M059J (cell line): ENCODE measurements at places on chromosomes 2 and 18. TPM values are rescaled to one million over a fixed set of nuclear protein-coding genes. Genes with fewer than 3 reads are reported as not detected.

Gene IL1R2
- total RNA-seq: not detected in 2 replicates

Gene ARHGAP25
- 0.27 and 0.52 TPM in 2 replicates for total RNA-seq

Gene ARHGAP15
- total RNA-seq: not detected in 2 replicates

Gene ATIC
- 9.8 and 25.4 TPM in 2 replicates for total RNA-seq

Gene CASP8
- 15.0 and 27.0 TPM in 2 replicates for total RNA-seq

Gene SPDYA
- total RNA-seq: 0.12 and 0.37 TPM in 2 replicates

Gene SOCS6
- total RNA-seq: 20.4 and 28.8 TPM in 2 replicates

Gene POTEC
- 0.02 TPM in 1 of 2 replicates, not detected in the other for total RNA-seq
